ENCODE measurements at places on chromosomes 6 and 20.

DNA sequence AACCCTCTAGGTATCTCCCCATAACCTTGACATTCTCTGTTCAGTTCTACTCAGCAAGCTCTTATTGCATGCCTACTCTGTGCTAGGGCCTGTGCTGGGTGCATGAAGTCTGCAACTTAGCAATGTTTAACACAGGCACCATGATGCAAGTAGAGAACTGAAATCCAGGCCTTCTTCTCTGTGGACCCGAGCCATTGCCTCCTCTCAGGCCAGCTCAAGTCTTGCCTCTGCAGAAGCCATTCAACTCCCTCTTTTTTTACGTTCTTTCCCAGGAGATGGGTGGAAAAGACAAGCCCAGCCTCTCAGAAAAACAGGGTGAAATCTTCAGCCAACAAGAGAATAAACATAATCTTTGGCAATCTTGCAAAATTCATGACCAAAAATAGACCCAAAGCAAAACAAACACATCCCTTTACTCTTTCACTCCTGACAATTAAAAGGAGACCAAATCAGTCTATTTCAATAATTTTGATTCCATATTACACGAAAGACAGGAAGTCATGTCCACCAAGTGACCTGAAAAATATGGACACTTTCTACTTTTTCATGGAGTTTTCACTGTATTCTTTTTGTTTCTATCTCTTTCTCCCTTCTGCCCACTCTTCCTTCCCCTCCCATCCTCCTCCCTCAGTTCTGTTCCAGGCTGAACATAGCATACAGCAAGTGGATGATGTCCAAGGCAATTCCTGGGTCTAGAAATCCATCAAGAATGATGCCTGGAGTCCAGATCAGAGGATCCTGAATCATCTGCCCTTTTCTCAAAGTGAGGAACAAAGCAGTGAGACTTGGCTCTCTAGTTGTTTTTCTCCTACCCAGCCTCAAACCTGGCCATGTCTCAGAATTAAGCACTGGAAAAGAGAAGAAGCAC lies 45.4 kb upstream of the MOCS1 start:
- DNase-seq: no peak

DNA sequence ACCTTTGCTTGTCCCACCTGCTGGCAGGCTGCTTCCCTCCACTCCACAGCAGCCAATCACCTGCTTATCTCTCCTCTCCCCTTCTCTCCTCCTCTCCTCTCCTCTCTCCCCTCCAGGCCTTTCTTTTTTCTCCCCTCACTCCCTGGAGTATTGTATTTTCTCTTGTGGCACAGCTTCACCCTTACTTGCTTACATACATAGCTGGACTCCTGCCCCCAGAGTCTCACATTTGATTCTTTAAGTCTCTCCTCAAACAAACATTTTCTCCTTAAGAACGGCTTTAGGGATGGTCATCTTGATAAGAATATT lies 3.6 kb upstream of the LY86 start:
- no peak for DNase-seq

GRCh38 chr6:113011801-113012200 lies 664.7 kb downstream of the RFPL4B start:
- DNase-seq: no peak

DNA sequence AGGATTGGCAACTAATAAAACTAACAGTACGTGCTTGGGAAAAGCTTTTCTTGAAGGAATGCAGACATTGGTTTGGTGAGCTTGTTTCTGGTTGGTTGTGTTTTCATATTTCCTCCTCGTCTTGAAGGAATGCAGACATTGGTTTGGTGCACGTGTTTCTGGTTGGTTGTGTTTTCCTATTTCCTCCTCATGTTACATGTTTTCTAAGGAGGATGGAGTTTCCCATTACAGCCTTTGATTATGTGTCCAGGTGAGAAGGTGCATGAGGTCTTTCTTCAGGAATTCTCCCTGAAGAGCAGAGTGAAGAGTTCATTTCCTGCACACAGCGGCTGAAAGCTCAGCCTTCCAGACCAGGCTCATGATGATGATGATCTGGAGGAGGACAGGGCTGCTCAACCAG lies 190.6 kb downstream of the SMOC2 start:
- no peak for DNase-seq

DNA sequence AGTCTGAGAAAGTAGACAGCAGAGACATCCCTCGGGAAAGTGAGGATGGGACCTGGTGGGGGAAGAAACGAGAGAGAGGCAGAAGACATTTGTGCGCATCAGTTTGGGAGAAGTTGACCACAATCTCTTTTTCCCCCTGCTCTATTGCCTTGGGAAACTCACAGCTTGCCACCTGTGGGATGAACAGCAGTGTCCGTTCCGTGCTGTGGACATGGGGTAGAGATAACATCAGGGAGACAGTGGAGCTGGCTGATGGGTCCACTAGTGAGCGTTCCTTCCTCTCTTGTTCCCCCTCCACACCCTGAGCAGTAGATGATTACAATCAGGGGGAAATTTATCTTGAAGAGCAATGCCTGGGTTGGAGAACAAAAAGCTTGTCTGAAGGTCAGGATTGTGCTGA lies 21.8 kb upstream of the RNF182 start:
- DNase-seq: no peak

DNA sequence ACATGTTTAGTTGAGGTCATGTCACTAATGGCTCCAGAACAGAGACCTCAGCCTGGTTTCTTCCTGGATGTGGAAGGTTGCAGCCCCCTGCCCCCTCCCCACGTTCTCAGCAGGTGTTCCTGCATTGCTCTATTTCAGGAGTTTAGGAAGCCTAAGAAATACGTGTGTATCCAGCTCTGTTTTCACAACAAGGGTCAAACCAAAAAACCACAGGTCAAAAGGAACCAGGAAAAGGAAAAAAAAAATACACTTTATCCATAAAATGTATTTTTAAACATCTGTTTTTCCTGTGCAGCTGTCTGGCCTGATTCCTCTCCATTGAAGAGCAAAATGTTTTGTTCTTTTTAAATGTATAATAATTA lies 107.9 kb upstream of the PLEKHG1 start:
- no peak for DNase-seq

DNA sequence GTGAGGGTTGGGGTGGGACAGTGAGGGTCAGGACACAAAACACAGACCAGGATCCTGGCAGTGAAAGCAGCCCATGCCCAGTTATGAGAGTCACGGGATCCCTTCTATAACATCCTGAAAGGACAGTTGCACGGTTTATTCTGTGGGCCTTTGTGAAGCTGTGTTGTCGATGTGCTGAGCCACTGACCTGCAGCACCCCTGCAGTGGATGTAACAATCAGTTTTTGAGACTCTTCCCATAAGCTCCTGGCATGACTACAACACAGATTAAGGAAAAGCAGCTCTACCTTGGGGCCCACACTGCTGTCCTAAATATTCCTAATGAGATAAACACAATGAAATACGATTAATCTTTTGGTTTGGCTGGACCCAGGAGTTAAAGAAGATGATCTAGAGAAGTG lies 3.7 kb downstream of the PYGB start:
- no peak for DNase-seq

DNA sequence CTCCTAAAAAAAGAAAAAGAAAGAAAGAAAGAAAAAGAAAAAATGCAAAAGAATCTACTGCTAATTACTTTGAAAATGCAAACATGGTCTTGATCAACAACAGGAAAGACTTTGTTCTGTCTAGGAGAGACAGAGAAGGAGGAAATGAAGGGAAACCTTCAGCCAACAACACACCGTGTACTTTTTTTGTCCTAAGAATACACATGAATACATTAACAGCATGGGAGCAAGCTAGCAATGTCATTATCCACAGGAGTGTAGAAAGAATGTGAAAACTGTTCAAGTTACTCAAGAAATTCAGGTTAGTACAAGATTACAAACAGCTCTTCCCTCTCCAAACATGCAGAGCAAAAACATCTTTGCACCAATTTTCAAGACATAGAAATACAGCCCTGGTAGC lies 326.3 kb downstream of the UBE3D start:
- no peak for DNase-seq

- no peak for DNase-seq
These were observed 103.9 kb downstream of the CTNNBL1 start for GRCh38 chr20:37797669-37798175.

DNA sequence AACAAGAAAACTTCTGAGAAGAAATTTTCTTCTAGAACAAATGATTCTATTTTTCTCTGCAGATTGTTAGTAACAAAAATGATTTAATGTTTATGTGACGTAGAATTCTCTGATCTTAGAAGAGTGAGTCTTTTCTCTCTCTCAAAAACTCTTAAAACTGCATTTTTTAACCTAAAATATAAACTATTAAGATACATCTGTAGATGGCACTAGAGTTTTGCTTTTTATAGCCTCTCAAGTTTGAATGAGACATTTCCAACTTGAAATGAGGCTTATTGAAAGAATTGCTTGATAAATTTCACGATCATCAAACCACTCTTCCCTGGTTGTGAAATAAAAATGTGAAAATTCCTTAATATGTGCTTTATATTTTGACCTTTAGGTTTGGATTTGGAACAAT lies 53.8 kb downstream of the PHF3 start:
- no peak for DNase-seq

DNA sequence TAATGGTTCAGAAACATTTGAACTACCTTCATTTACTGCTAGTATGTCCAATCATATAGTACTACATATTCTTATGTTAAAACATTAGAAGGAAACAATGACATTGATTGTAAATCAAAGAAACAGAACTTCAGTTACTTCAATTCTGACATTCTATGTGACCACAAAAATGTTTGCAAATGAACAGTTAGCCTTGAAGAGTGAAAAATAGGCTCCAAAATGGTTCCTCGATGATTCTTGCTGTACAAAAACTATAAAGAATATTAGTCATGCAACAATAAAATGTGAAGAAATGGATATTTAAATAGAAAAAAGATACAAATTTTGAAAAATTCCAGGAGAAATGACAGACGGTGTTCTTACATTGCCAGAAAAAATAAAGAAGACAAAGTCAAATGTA lies 686.9 kb downstream of the BCKDHB start:
- DNase-seq: no peak

DNA sequence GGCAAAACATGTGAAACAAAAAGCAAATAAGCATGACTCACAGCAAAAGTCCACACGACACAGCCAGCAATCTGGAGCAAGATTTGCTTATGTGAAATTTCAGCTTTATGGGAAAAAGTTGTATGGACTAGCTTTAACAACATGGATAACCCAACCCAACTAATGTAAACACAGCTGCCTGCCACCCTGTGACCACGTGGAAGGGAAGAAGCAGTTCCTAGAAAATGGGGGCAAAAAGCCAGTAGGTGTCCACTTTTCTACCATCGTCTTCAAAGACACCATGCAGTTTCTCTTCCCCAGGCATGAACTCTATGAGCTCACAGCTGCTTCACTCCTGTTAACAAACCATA lies 425.4 kb upstream of the RNF217 start:
- DNase-seq: no peak

DNA sequence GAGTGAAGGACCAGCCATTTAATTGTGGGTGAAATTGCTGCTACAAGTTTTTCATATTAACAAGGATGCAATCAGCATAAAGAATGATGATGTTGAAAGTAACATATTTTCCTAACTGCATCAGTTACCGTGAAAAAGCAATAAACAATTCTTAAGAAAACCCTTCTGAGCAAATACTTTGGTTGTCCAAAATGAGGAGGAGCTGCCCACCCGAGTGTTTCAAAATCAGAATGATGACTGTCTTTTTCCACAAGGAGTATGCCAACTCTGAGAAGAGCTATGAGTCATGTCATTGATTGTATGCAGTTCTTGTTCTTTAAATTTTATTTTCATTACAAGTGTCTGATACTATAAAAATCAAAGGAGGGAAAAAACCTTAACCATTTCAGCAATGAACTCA lies 470.5 kb downstream of the COL12A1 start:
- no peak for DNase-seq

GRCh38 chr6:113884011-113884410 lies 26.9 kb downstream of the MARCKS start:
- DNase-seq: no peak

- peak; percentile 75 for DNase-seq
These were observed 1.1 kb upstream of the JARID2 start for GRCh38 chr6:15244620-15245360.

DNA sequence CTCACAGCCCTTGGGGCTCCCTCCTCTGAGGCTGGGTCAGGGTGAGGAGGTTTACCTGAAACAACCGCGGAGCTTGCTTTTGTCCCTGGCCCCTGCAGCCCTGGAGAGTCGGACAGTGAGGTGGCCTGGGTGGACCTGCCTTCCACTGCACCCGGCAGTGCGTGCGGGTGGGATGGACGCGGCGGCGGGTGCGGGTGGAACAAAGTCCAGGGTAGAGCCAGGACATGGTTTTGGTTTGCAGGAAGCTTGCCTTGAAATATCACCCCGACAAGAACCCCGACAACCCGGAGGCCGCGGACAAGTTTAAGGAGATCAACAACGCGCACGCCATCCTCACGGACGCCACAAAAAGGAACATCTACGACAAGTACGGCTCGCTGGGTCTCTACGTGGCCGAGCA lies 27.1 kb downstream of the UCKL1 start:
- DNase-seq: no peak

GRCh38 chr6:104954190-104954797 lies 2.6 kb upstream of the LIN28B start:
- DNase-seq: no peak

- DNase-seq: no peak
These were observed 10.1 kb upstream of the CALHM6 start for GRCh38 chr6:116450769-116451740.

- no peak for DNase-seq
These were observed 74.6 kb downstream of the SAMD3 start for GRCh38 chr6:130148181-130148580.

DNA sequence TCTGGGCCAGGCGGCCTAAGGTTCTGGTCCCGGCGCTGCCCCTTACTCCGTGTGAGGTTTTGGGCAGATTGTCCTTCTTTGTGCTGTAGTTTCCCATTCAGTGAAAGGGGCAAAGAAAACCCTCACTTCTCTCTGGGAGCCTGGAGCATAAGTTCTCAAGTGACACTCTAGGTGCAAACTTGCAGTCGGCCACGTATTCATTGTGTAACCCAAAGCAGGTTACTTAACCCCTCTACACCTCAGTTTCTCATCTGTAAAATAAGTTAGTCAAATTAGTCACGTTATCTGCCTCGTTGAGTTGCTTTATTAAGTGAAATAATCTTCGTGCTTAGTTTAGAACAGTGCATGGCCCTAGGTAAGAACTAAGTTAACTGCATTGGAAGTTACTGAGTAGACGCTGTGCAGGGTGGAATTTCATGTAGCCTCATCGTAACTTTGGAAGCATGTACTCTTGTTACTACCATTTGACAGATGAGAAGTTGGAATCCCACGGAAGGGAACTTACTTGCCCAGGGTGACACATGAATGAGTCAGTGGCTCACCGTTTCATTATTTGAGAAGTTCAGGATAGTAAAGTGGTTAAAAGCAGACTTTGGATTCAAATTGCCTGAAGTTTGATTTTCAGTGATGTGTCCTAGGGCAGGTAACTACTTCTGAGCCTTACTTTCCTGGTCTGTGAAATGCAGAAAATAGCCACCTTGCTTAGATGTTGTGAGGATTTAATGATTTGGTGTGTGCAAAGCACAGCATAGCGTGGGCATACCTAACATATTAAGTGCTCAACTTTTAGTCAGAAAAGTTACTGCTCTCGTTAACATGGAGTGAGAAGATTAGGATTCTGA lies 556 bp upstream of the MROH8 start:
- peak; percentile 30 for DNase-seq

GRCh38 chr20:33668466-33669155 lies 1.9 kb downstream of the ACTL10 start:
- DNase-seq: no peak

- DNase-seq: no peak
These were observed 469.8 kb upstream of the SOX4 start for GRCh38 chr6:21123507-21124436.

All from activated T-cell treated with anti-CD3 and anti-CD28 coated beads, Interleukin-2, amount 50 U/mL, for 48 hours (primary cell).